ENCODE measurements at places on chromosomes 7 and 10.

DNA sequence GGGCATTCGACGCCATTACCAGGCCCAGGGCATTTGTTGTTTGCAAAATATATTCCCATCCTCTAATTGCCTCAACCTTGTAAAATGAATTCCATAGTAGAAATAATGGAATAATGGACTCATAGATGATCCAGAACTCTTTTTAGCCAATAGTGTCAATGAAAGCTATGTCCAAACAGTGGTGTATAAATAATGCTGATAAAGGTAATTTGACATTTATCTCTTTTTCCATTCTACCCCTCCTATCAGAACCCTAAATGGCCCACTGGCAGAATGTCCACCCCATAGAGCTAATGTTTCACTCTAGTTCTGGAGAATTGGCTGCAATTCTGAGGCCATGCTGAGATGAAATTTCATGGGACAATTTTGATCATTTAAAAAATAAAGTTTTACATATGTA lies 76.4 kb upstream of the DLX6 start:
- DNase-seq, result no peak

- DNase-seq, result no peak
These were observed 173.4 kb downstream of the ZMYND11 start for GRCh38 chr10:308572-309085.

GRCh38 chr7:70574314-70574834 lies 557.6 kb upstream of the GALNT17 start:
- no peak for DNase-seq

GRCh38 chr7:129438839-129439651 lies 4.8 kb downstream of the STRIP2 start:
- peak; percentile 17 for DNase-seq

GRCh38 chr7:92255308-92255707 lies 9.5 kb downstream of the ANKIB1 start:
- DNase-seq, result no peak

- no peak for DNase-seq
These were observed 2.6 kb downstream of the ADIRF start for GRCh38 chr10:86970982-86971231.

DNA sequence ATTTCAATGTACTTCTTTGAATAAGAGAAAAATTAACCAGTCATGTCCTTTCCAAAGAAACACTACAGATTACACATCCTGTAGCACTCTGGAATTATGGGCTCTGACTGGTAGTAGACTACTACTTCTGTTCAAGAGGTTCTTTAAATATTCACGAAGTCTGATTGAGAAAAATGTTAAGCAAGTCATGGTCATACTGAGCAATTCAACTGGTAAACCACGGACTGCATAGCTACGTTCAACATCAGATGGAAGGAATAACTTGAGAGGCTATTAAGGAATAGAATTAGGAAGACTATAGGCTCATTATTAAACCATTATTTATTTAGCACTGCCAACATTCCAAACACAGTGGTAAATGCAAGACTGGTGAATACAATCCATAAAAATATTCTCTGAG lies 160.8 kb downstream of the IMMP2L start:
- no peak for DNase-seq

DNA sequence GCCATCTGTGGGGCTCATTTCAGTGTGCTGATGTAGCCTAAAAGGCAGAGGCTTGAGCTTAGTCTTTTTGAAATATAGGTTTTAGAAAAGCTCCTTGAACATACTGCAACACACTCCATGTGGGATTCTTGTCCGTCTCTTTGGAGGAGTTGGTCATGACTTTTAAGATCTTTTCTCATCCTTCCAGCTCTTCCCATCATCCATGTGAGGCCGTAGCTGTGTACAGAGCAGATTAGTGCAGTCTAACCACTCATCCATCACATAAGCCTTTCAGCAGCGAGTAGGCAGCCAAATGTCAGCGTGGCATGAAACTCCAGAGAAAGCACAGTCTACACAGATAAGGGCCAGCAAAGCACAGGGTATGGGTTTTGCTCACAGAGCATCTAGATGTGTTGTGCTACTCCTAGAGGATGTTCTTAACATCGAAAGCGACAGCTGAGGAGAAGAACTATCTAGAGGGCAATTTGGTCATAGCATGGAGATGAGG lies 28.1 kb upstream of the NPVF start:
- no peak for DNase-seq

DNA sequence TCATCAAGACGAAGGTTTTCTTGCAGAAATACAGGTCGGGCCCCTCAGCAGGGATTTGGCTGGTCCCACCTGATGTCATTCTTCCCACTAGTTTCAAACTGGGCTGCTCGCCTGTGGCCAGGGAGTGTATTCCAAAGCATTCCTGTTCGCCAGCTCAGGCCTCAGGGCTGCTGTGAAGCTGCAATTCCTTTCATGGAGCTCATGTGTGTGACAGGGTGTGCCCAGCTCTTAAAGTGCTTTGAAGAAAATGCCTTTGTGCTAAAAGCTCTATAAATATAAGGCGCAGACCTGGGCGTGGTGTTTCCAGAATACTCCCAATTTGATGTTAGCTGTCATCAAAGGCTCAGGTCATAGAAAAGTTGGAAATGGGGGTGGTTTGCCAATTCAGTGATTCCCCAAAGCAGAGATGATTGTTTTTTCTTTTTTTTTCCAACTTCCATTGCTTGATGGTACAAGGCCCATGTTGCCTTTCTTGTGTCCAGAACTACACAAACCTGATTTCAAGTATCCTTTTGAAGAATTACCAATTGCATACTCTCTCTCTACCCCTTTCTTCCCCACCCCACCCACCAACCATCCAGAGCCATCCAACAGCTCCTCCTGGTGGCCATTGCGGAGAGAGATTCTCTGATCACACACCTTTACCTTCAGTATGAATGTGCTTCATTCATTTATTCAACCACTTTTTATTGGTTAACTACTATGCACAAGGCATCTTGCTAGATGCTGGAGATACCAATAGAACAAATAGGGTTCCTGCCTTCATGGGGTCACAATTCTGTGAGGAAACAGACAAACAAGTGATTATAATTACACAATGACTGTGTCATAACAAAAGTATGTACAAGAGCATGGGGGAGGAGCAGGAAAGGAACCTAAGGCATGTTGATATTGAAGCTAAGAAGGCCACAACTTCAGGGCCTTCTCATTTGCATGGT lies 297.3 kb upstream of the LYZL1 start:
- DNase-seq, result no peak

DNA sequence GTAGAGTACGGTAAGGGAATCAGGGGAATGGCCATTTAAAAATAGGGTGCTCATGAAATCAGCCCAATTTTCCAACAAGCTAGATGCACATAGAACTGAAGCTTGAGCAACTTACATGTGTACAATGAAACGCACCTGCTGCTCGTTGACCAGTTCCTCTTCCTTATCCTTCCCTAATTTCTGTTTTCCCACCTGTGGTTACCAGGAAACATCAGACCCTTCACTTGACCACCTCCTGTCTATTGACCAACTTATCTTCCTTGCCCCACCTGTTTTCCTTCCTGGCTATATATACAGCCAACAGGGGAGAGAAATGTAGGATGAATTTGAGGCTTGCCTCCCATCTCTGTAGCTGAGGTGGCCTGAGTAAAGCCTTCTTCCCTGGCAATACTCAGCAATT lies 37.8 kb upstream of the RAPGEF5 start:
- no peak for DNase-seq

DNA sequence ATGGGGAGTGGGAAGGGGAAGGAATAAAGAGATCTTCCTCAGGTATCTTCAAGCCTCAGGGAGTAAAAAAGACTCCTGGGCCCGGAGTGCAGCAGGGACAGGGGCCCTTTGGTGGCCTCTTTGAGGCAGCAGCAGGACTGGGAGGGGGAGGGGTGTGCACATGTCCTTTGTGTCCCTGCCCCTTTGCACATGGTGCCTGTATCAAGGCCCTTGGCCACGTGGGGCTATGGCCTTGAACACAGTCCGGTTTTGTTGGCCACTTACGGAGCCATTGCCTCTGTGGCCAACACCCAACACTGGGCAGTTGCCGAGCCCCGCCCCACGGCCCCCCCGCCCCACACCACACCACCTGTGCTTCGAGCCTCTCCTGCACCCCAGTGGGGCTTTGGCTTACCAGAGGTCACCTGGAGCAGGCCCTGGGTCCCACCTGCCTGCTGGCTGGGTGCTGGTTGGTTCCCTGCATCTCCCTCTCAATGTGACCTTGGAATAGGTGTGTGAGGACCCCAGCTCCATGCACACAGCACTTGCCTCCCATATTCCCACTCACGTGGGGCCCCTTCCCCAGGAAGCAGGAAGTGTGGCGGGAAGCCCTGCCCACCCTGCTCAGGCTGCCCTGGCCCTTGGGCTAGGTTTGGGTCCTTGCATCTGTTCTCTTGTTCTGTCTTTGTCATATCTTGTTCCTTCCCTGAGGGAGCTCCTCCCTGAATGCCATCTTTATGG lies 5.4 kb downstream of the SAP25 start:
- DNase-seq, result no peak

All from stimulated activated CD4-positive, alpha-beta T cell treated with anti-CD3 and anti-CD28 coated beads, Interleukin-2, amount 100 ng/mL, for 4 hours (primary cell).